ENCODE measurements at places on chromosomes 7 and 10.

DNA sequence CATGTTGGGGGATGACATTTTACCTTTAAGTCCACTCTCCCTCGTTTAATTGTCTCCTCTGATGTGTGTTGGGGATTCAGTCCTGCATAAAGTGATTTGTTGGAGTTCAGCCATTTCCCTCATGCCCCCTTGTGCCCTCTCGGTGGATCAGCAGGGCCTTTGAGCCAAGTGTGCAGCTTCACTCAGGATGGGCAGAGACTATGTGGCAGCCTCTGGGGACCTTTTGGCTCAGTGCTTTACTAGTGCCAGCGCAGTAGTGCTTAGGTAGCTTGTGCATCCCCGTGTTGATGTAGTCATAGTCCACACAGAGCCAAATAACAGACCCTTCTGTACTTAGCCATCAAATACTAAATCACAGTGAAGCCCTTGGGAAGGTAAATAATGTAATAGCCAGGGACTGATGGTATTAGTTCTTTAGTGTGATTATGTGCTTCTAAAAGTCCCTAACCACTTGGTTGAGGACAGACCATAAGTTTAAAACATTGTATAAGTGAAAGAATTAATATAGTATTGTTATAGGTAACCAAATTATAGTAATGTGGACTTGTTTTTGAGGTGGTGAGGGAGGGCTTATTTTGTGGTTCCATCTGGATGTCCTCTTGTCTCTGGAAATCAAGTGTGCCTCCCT lies 11.4 kb downstream of the BUB3 start:
- no peak overlapping the region for H3K4me3 ChIP-seq
- DNase-seq, result no peak
- H3K36me3 ChIP-seq, result peaks cover 59% of the 10 kb centered on the region
- no peaks in the 10 kb centered on the region for H3K4me1 ChIP-seq
- peak overlapping the region; percentile 70 for H3K27ac ChIP-seq
- H3K27me3 ChIP-seq, result no peaks in the 10 kb centered on the region

- H3K4me3 ChIP-seq, result peak overlapping the region; percentile 97
- peaks cover 49% of the 10 kb centered on the region for H3K4me1 ChIP-seq
- H3K36me3 ChIP-seq, result no peaks in the 10 kb centered on the region
- no peak for DNase-seq
- H3K27me3 ChIP-seq, result peaks cover 17% of the 10 kb centered on the region
- no peak overlapping the region for H3K27ac ChIP-seq
These were observed 2.4 kb upstream of the ARID5B start for GRCh38 chr10:61899069-61899531.

- no peak overlapping the region for H3K4me3 ChIP-seq
- peaks cover 33% of the 10 kb centered on the region for H3K4me1 ChIP-seq
- no peaks in the 10 kb centered on the region for H3K36me3 ChIP-seq
These were observed 19.0 kb upstream of the TMEM26 start for GRCh38 chr10:61472090-61472674.

GRCh38 chr7:137343281-137343841 lies at the start of gene PTN:
Gene PTN (minus strand): TSS chr7:137343733. CDS start chr7:137254973, 88,760 bp downstream.
- H3K27me3 ChIP-seq, result peaks cover 23% of the 10 kb centered on the region
- DNase-seq, result peak; percentile 50
- H3K4me1 ChIP-seq, result peaks cover 30% of the 10 kb centered on the region
- H3K27ac ChIP-seq, result no peak within 1 kb of the TSS
- peaks cover 13% of the 10 kb centered on the region for H3K36me3 ChIP-seq

- no peak overlapping the region for H3K4me3 ChIP-seq
- no peak for DNase-seq
- H3K4me1 ChIP-seq, result peaks cover 32% of the 10 kb centered on the region
- H3K36me3 ChIP-seq, result no peaks in the 10 kb centered on the region
These were observed 281.7 kb downstream of the KLF6 start for GRCh38 chr10:3503299-3503698.

GRCh38 chr10:50807851-50808776 lies 68.4 kb downstream of the ASAH2B start:
- H3K4me1 ChIP-seq, result no peaks in the 10 kb centered on the region
- no peak for DNase-seq
- no peaks in the 10 kb centered on the region for H3K36me3 ChIP-seq
- no peaks in the 10 kb centered on the region for H3K27me3 ChIP-seq
- H3K27ac ChIP-seq, result no peak overlapping the region

GRCh38 chr7:44132039-44132438 lies 8.7 kb upstream of the POLD2 start:
- H3K4me1 ChIP-seq, result peaks cover 21% of the 10 kb centered on the region
- DNase-seq, result no peak
- no peaks in the 10 kb centered on the region for H3K36me3 ChIP-seq
- H3K4me3 ChIP-seq, result no peak overlapping the region
- H3K27me3 ChIP-seq, result peaks cover 34% of the 10 kb centered on the region

DNA sequence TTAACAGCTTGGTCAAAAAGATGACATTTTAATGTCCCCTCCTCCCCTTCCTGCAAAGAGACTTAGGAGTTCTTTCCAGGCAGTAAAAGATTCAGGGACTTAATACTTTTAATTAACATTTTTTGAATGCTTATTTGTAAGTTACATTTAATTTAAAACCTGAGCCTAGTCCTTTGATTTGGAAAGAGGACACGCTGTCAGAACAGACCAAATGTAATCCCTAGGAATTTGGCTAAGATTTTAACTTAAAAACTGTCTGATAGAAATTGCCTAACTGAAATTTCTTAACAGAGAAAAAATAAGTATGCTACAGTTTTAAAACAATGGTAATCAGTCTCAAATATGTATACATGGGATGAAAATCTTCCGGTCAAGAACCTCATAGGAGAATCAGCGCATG lies 98.5 kb downstream of the NRP1 start:
- H3K4me1 ChIP-seq, result peaks cover 75% of the 10 kb centered on the region
- H3K27ac ChIP-seq, result peak overlapping the region; percentile 96
- H3K4me3 ChIP-seq, result no peak overlapping the region
- no peak for DNase-seq
- H3K27me3 ChIP-seq, result no peaks in the 10 kb centered on the region

- no peak overlapping the region for H3K27ac ChIP-seq
- no peak for DNase-seq
- peaks cover 7% of the 10 kb centered on the region for H3K4me1 ChIP-seq
- no peak overlapping the region for H3K4me3 ChIP-seq
- no peaks in the 10 kb centered on the region for H3K27me3 ChIP-seq
- H3K36me3 ChIP-seq, result peaks cover 14% of the 10 kb centered on the region
These were observed 255.2 kb downstream of the ARL4A start for GRCh38 chr7:12942609-12943008.

DNA sequence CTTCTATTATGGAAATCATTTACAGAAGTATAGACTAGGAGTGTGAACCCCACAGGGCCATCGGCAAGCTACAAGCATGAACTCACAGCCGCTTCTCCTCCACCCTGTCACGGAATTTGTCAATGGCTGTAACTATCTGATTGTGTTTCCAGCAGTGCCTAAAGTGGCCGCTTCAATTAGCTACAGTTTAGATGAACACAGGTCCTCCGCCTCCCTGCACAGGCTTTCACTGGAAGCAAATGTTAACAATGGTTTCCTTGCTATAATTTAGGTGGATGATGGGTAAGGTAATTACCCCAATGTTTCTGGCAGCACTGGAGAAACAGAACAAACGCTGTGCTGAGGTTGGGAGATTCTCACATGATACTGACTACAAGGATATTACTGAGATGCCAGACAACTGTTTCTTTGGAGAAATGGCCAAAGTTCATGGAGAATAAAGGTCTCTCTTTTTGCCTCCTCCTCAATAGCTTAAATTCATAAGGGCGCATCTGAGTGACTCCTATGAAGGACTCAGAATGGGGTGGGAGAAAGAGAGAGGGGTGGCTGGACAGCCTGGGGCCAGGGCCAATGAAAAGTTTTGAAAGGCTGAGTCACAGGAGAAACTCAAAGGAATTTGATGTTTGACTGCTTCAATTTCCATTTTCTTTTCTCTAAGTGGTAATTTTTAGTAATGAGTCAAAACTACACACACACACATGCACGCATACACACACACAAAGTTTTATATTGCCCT lies 78.9 kb downstream of the SVIL start:
- peaks cover 26% of the 10 kb centered on the region for H3K36me3 ChIP-seq
- peaks cover 29% of the 10 kb centered on the region for H3K4me1 ChIP-seq
- no peak overlapping the region for H3K4me3 ChIP-seq
- H3K27me3 ChIP-seq, result no peaks in the 10 kb centered on the region
- no peak for DNase-seq
- peak overlapping the region; percentile 11 for H3K27ac ChIP-seq

- peaks cover 3% of the 10 kb centered on the region for H3K27me3 ChIP-seq
- no peaks in the 10 kb centered on the region for H3K36me3 ChIP-seq
- no peak for DNase-seq
These were observed 52.4 kb upstream of the GNAI1 start for GRCh38 chr7:80082213-80082612.

GRCh38 chr10:15067154-15067553 lies 21.4 kb downstream of the ACBD7 start:
- H3K27me3 ChIP-seq, result peaks cover 3% of the 10 kb centered on the region
- DNase-seq, result no peak
- H3K27ac ChIP-seq, result no peak overlapping the region
- H3K36me3 ChIP-seq, result peaks cover 13% of the 10 kb centered on the region

All from nephron progenitor cell (in vitro differentiated cells).